ENCODE measurements at places on chromosomes 4 and X. TPM values are rescaled to one million over a fixed set of nuclear protein-coding genes. Genes with fewer than 3 reads are reported as not detected.

SLC25A53 gene
- total RNA-seq, result 6.8 TPM

ATOH1 gene
- total RNA-seq, result not detected

NMU gene
- 3.2 TPM for total RNA-seq

CFI gene
- total RNA-seq, result 20.2 TPM

GRCh38 chr4:145524552-145524951 lies 42.9 kb downstream of the SMAD1 start:
- no peak for DNase-seq

DNA sequence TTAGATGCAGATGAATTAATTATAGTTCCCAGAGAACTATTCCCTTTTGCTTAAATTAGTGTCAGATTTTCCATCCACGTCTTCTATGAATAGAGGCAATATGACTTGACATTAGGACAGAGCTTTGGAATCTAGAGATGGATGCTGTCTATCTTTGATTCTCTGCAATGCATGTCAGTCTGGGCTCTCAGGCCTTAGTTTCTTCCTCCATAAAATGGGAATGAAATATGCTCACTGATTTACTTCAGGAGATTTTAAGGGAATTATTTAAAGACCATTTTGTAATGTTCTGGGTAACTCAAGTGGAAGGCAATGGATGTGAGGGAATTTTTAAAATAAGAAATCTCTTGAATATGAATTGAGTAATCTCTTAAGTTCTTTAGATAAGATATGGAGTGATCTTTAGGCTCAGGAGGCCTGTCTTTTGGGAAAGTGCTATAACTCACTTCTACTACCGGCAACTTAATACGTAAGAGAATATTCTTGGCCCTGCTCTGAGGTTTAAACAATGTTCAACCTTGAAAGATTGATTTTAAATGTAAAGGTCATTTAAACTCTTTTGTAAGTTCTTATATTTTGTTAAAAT lies 29.0 kb downstream of the MGST2 start:
- DNase-seq, result no peak
